ENCODE measurements at places on chromosomes 12 and 14.
A peak's percentile ranks its signal among the peaks of the same experiment; 100 is the strongest.

GRCh38 chr12:105487963-105488362, 157.5 kb downstream of the C12orf75 start:
- DNase-seq = no peak

DNA sequence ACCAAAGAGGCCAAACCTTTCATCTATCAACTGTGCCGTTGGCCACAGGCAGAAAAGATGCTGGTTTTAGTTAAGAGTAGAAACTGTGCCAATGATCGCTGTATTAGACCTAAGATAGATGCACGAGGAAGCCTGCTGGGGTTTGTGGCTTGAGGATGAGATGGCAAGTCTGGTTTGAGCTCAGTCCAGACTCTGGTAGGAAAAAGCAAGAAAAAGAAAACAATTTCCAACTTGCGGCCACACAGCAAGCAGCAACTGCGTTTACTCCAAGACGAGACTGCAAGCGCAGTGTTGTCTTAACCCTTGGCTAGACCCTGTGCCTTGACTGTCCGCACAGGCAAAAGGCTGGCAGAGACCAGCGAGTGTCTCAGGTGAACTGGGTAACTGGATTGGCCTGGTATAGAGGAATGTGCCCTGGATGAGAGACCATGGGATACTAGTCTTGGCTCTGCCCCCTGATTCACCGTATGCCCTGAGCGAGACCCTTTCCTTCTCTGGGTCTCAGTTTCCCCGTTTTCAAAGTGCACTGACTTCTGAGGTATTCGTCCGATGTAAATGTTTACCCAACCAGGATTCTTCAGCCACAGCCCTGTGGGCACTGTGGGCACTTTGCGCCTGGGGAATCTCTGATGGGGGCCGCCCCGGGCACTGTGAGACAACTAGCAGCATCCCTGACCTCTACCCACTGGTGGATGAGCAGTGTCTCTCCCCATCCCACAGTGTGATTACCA, 113.4 kb downstream of the DICER1 start:
- peak; percentile 4 for DNase-seq

DNA sequence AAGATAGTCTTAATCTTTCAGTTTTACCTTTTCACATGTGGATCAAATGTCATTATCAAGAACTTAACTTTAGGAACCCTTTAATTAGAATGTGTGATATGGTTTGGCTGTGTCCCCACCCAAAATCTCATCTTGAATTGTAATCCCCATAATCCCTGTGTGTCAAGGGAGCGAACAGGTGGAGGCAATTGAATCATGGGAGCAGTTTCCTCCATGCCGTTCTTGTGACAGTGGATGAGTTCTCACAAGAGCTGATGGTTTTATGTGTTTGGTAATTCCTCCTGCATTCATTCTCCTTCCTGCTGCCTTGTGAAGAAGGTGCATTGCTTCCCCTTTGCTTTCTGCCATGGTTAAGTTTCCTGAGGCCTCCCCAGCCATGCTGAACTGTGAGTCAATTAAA, 160.6 kb downstream of the MON2 start:
- DNase-seq = no peak

DNA sequence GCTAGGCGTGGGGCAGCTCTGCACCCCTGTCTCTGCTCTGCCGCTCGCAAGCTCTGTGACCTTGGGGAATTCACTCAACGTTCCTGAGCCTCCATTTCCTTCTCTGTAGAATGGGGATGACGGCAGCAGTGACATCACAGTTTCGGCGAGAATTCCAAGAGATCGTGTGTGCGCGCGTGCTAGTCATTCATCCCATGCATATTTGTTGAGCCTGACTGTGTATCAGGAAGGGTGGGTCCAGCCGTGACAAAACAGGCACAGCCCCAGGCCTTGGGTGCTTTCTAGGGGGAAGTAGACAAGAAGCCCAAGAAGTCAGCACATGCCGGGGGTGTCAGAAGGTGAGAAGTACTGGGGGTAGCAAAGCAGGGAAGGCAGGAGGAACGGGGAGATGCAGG, 145.6 kb upstream of the NCOR2 start:
- DNase-seq = no peak

GRCh38 chr14:26026384-26026783, 571.4 kb downstream of the NOVA1 start:
- DNase-seq = no peak

GRCh38 chr12:88571543-88571942, 8.7 kb downstream of the KITLG start:
- peak; percentile 92 for DNase-seq

DNA sequence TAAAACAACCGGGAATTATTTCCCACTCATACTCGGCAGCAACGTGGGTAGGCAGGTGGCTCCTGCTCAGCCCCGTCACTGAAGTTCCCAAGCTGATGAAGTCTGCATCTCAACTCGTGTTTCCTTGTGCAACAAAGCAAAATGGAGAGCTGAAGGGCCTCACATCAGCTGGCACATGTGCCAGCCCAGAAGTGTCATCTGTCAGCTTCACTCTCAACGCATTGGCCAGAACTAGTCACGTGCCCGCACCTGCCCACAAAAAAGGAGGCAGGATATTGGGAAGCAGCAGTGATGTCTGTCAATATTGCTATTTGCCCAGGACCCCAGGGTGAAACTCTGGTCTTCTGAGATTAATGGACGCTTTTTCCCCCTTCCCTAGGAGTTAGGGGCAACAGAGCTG, 344.0 kb downstream of the BCL11B start:
- no peak for DNase-seq

DNA sequence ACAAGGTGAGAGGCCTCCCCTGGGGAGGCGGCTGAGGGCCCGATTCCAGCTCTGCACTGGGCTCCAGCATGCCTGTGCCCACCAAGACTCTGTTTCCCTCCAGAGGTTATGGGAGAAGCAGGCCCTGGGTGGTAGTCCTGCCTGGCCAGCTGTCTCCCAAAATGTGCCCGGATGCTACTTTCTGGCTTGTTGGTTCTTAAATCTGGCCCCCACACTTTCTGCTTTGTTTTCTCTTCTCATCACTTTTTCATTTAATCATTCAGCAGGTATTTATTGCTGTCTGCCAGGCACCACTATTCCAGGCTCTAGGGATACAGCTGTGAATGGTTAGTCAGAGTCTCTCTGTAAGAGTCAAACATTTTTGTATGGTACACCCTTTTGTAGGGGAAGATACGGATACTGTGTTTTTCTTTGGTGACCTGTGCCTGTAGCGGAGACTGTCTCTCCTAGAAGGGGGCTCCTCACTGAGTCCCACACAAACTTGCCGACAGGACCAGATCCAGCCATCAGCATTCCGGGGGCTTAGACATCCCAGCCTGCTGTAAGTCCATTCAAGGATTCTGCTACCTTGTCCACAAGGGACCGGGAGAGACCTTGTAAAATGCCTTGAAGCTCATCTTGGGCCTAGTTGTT, 3.8 kb downstream of the DHRS2 start:
- no peak for DNase-seq

GRCh38 chr12:3295646-3296408, 195.2 kb upstream of the PRMT8 start:
- DNase-seq = peak; percentile 10

- no peak for DNase-seq
Observed at GRCh38 chr14:59787045-59787674, 83.4 kb downstream of the RTN1 start.
